ENCODE measurements at places on chromosomes 3 and 15.

GRCh38 chr3:186890911-186891310, 39.4 kb upstream of the ST6GAL1 start:
- no peak for DNase-seq

GRCh38 chr3:126340596-126340942, 16.6 kb downstream of the KLF15 start:
- no peak for DNase-seq

- no peak for DNase-seq
These were observed 55.4 kb downstream of the EOMES start for GRCh38 chr3:27666708-27667107.

DNA sequence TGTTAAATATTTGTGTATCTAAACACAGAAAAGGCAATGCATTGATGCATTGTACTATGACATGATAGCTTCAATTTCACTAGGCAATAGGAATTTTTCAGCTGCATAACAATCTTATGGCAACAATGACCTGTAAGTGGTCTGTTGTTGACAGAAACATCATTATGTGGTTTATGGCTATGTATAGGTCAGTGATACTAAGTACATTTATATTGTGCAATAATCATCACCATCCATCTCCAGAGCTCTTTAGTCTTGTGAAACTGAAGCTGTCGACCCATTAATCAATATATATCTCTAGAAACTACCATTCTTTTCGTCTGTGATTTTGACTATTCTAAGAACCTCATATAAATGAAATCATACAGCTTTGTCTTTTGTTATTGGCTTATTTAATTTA, 200.1 kb upstream of the ZNF717 start:
- no peak for DNase-seq

GRCh38 chr3:12730506-12731242, 28.4 kb downstream of the TMEM40 start:
- no peak for DNase-seq

- no peak for DNase-seq
These were observed 69.3 kb upstream of the CBLB start for GRCh38 chr3:105938101-105938500.

GRCh38 chr3:51941798-51942602, at the start of the genes PARP3 and RRP9:
Gene PARP3, plus strand, starts transcription at chr3:51942363. Its CDS starts 993 bp downstream, at chr3:51943356.
Gene RRP9, minus strand, starts transcription at chr3:51941904. Its CDS starts 37 bp downstream, at chr3:51941867.
- DNase-seq = peak; percentile 98

Measured in stimulated activated CD8-positive, alpha-beta memory T cell treated with anti-CD3 and anti-CD28 coated beads, Interleukin-4, amount 100 ng/mL, for 1 hour (primary cell).